ENCODE measurements at places on chromosomes 1 and 21.

DNA sequence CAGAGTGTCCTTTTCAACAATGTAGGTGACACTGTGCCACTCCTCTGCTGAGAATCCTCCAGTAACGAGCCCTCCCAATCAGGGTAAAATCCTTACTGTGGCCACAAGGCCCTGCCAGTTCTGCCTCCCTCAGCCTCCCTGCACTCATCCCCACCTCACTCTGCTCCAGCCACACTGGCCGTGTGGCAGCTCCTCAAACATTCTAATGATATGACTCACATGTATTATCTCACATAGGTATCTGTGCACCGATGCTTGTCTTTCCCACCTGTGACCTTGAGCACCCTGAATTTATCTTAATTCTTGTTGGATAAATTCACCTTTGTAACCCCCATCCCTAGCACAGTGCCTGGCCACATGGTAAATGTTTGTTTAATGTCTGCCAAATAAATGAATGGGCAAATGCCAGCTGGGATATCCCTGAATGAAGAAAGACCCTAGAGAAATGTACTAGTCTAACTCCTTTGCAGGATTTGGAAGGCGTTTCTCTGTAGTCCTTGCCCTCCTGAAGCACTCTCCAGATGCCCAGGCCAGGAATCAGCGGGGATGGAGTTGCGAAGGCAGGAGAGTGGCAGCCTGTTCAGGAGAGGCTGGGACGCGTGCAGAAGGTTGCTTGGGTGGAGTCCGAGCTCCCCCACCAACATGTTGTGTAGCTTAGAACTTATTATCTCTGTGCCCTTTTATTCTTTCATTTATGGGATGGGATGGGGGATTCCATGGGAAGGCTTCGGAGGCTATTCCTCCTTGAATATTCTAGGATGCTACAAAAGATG lies 106.0 kb downstream of the TMEM53 start:
- DNase-seq: no peak

GRCh38 chr1:226549937-226550671 lies 1.5 kb downstream of the STUM start:
- no peak for DNase-seq

DNA sequence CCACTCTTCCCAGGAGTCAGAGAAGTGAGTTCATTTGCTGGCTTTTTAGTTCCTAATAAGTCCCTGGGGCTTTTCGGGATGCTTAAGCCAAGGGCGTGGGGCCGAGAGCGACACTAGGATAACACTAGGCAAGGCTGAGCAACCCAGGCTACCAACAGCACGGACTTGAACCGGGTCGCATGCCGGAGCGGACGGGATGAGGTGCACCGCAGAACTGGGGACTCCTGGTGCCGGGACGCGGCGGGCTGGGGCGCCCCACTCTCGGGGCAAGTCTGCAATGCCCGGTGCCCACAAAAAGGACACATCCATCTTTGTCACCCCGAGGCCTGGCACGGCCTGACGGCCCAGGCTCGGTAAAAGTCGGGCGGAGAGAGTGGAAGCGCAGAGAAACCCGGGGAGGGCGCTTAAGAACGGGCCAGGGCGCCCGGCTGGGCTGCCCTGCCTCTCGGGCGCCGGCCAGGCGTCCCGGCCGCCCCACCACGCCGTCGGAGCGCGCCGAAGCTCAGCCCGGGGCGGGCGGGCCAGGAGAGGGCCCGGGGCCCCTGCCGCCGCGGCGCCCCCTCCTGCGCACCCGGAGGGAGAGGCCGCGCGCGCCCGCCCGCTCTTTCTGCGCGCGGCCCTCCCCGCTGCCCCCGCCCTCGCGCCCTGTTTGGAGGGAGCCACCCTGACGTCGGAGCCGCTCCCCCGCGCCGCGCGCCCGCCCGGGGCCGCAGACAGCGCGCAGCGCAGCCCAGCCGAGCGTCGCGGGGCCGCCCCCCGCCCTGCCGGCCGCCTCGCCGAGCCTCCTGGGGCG lies at the start of gene NBL1:
Gene NBL1 (plus strand): TSS at position 710 of the 793 bp plus-strand sequence. CDS start 10,720 bp downstream, outside the sequence.
- no peak for DNase-seq

DNA sequence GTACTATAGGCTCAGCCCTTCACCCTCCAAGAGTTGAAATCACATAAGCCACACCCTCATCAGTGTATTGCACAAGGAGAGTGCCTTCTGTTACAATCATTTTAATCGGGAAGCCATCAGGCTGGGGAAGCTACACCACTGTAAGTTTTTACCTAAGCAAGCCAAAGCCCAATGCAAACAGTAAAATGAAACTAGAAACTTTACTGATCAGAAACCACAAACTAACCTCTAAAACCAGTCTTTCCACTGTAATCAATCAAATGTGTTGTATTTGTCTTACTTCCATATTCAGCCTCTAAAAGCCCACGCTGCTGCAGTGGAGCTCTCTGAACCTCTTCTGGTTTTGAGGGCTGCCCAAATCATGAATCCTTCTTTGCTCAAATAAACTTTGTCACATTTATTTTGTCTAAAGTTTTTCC lies 26.2 kb downstream of the CAPN8 start:
- DNase-seq: no peak

DNA sequence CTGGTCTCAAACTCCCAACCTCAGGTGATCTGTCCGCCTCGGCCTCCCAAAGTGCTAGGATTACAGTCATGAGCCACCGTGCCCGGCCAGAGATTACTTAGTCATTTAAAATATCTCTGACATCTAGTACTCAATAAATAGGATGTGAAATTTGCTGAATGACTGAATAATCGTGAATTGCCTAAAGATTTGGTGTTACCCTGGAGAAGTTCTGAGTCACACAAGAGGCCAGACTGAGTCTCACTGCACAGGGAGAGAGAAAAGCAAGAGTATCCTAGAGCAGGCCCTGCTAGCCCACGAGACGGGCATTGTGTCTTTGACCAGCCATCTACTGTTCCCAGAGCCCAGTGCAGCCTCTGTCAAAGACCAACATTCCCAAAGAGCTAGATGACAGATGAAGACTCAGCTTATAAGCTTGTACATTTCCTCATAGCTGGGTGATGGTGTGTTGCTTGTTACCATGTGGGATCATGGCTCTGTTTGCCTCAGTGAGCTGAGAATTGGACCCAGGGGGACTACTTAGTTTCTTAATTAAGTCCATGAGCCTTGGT lies 5.6 kb upstream of the EIF4G3 start:
- no peak for DNase-seq

GRCh38 chr1:17531682-17532487 lies 7.6 kb upstream of the ARHGEF10L start:
- DNase-seq: no peak

DNA sequence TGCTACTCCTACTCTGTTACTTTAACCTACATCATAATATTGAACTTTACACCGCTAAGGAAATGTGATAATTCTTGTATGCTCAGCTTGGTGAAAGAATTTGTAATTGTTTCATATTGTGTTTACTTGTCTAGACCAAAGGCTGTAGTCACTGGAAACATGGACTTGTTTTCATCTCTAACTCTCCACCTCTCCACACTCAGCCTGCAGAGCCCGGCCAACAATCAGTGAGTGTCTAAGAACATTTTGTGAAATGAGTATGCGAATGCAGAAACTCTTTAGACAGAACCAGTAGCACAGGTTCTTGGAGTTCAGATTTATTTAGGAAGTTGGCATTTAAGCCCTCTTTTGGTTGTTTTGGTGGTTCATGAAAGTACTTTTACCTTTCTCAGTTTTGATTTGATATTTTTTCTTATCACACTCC lies 3.2 kb upstream of the RWDD3 start:
- no peak for DNase-seq

GRCh38 chr1:41846625-41847405 lies 71.9 kb downstream of the HIVEP3 start:
- no peak for DNase-seq

- no peak for DNase-seq
These were observed 50.2 kb downstream of the DENND1B start for GRCh38 chr1:197725044-197725443.

- DNase-seq: no peak
These were observed 411.3 kb downstream of the PTPRU start for GRCh38 chr1:29647581-29647980.

- DNase-seq: no peak
These were observed 17.1 kb downstream of the SCAF4 start for GRCh38 chr21:31714741-31715365.

- no peak for DNase-seq
These were observed 115.9 kb upstream of the SYT6 start for GRCh38 chr1:114269539-114269938.

DNA sequence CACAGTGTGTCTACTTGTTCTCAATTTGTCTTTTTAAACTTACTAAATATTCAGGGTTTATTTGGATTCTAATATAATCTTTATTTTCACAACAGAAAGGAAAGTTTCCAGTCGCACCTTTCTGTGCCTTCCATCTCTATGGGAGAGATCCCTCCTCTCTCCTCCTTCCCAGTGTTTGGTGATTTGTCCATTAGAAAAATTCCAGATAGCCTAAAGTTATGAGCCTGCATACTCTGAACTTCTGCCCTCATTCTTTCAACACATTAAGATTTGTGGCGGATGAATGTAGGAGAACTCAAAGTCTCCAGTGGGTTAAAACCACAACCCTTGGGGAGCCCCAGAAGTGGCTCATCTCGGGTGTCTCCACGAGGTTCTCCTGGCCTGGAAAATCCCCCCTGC lies 3.6 kb downstream of the NHLH2 start:
- no peak for DNase-seq

DNA sequence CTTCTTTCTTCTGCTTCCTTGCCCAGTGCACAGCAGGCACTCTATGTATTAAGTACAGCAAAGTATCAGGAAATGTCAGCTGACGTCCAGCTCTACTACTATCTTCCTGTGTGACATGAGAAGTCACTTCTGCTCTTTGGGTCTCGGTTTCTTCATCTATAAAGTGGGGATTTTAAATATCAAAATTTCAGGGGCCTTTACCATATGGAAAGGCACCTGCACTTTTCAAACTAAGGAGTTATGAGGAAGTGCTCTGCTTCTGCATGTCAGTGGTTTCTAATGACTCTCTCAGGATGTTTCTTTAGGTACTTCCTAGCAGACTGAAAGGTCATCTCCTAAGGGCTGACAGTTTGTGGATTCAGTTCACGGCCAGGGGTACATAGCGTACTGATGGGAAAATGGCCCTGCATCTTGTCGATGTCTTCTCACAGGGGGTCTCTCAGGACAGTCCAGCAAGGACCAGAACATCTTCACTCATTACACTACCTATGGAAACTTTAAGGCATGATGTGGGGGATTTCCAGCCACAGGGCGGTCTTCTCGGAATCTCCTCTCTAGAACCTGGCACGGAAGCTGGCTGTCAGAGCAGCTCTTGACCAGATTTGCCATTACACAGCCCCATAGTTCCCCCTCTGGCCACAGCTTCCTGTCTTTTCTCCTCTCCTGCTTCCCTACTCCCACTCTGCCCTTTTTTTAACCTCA lies 42.0 kb upstream of the MTF1 start:
- DNase-seq: no peak

- DNase-seq: no peak
These were observed 8.8 kb downstream of the SYF2 start for GRCh38 chr1:25223471-25223870.

DNA sequence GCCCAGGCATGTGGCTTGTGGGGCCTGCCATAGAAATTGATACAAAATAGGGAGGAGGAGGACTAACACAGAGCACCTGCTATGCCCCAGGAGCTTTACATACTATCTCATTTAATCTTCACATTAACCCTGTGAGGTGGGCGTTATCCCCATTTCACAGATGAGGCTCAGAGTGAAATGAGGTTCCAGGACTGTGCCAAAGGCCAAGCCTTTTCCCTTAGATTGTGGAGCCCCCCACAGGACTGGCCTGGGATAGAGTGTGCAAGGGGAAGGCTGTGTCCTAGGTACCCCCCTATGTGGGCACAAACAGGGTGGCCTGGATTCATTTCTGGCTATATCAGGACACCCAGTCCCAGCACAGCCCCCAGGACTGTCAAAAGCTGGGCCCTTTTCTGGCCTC lies 2.2 kb upstream of the DDOST start:
- DNase-seq: no peak

DNA sequence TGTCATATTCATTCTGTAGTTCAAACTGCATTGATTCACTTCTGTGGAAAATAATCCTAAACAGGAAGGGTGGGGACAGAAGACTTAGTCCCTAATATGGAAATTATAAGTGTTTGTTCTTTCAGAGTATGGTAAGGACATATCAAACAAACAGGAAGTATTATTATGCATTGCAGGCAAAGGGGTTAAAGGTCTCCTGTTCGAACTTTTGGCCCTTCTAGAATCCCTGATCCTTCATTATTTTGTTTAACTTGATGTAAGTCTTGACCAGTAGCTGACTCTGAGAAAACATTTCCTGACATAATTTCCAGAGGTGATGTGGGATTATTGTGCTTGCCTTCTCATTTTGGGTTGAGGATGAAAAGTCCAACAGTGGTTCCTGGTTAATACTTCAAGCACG lies 215.4 kb upstream of the ADGRL2 start:
- DNase-seq: no peak

DNA sequence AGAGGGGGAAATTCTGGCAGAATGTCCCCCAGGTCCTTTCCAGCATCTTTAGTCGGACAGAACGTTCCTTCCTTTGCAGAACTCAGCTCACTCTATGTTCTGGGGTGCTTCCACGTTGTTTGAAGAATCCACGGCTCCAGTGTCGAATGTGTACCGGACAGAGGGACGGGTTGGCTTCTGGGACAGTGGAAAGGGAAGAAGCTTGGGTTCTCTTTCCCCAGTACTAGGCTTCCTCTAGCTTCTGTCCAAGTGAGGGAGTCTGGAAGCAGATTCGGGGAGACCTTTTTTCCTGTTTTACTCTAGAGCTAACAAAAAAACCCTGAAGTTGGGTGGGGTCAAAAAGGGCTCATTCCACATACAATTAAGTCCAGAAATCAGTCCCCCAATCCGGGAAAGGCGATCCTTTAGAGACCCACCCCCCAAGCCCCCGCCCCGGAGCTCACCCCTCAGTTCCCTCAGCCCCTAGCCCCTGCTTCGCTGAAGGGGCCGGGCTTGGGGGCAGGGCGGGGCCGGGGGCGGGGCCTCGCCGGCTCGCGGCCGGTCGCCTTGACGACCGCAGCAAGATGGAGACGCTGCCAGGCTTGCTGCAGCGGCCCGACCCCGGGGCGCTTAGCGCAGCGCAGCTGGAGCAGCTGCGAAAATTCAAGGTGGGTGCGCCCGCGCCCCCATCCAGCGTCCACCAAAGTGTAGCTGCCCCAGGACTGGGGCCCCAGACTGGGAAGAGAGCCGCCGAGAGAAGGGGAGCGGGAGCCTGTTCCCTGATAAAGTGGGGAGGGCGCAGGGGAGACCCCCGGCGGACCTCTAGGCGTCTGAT lies at the start of gene RIIAD1:
Gene RIIAD1 (plus strand): TSS at position 549 of the 814 bp plus-strand sequence. CDS start 15 bp downstream, at position 564.
- DNase-seq: no peak

DNA sequence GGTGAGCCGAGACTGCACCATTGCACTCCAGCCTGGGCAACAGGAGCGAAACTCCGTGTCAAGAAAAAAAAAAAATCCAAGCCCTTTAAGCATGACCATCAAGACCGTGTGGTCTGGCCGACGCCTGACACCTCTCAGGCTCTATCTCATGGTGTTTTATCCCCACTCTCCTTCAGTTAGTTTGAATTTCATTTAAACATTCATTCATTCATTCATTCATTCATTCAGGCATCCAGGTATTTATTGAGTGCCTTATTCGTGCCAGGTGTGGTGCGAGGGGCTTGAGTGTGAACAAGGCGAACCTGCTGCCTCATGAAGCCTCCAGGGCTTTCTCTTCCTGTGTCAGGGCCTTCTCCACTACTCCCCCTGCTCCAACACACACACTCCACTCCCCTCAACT lies 22.6 kb upstream of the OPRD1 start:
- no peak for DNase-seq
